Activated T-cell treated with anti-CD3 and anti-CD28 coated beads, Interleukin-2, amount 50 U/mL, for 48 hours (primary cell): ENCODE measurements at places on chromosomes 5 and 9.

DNA sequence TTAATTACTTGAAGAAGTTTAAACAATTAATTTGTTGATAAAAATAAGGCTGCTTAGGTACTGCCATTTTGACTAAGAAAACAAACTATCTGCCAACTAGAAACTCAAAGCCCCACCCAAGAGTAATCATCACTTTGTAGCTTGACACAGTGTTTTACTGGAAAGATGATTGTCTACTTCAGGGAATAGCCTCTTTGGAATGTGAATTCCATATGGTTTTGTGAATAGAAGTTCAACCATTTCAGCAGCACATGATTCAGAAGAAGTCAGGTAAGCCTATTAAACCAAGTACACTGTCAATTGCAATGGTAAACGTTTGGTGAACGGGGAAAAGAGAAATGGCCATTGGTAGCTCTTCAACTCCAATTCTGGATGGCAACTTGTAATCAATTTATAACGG lies 55.2 kb downstream of the PLK2 start:
- no peak for DNase-seq

DNA sequence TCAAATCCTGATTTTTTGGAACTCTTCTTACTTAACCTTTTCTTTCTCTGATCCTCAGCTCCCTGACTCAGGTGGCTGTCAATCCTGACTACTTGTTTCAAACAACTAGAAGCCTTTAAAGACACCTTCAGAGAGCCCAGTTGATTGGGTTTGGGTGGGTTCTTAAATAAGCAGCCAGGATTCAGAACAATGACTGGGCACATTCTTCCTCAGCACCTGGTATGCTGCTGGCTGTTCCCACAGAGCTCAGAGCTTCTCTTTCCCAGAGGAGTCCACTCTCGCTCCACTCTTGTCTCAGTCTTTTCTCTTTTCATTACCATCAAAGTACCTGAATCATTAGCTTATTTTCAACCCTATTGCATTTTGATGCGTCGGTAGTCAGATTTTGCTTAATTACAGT lies 22.5 kb downstream of the PCSK5 start:
- DNase-seq, result no peak

DNA sequence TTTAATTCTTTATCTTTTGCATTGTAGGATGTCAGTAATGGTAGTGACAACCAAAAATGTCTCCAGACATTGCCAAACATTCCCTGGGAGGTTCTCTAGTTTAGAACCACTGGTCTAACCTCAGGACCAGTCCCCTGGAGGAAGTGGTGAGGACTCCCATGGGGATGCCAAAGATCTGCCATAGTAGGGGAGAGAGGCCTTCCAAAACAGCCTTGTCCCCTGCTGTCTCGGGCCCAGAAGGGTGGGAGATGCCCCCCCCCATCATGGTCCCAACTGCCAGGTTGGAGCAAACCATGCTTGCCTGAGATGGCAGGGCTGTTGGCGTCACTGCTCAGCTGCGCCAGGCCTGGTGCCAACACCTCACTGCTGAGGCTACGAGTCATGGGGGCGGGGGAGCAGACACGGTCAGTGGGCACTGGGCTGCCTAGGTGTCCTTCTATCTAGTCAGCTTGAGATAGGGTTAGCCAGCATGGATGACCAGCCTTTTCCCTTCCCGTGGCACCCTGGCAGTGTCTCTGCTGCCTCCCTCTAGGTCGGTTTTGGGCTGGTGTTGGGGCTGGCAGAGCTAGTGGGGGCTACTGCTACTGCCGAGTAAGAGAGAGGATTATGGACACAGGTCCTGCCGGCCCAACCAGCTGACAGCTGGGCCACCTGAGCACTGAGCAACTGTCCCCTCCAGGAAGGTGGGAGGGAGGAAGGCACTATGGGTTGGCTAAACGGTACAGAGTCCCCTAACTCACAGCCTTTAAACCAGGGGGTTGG lies 8.3 kb upstream of the CXXC5 start:
- DNase-seq, result no peak

- no peak for DNase-seq
Measured at GRCh38 chr5:178235588-178235974, 3.0 kb upstream of the PHYKPL start.

DNA sequence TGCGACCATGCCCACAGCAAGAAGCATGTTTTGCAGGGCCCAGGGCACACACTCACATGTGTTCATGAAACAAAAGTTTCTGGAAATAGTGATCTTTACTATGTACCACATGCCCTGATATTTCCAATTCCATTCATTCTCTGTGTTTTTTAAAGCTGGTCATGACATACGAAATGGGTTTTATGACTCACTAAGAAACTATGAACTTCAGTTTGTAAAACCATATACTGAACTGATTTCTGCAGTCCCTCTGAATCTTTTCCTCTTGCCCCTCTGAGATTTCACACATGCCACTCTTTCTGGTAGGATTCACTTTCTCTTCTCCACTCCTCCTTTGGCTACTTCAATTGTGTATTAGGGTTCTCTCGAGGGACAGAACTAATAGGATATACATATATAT lies 416.1 kb upstream of the TRPC7 start:
- no peak for DNase-seq

DNA sequence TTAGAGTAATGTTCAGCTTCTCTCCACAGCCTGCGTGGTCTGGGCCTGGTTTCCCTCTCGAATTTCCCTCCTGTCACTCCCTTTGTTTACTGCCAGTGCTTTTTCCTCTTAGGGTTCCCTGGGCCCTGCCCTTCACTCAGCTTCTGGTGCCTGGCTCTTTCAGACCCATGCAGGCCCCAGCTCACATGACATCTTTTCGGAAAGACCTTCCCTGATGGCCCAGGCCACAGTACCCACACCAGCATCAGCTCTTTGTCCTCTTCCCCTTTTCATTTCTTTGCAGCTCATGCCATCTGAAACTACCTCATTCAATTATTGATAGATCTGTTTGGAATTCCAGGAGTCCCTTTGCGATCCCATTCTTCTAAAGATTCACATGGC lies 68.1 kb upstream of the ABL1 start:
- no peak for DNase-seq
